ENCODE measurements at places on chromosomes 3 and 15. TPM values are rescaled to one million over a fixed set of nuclear protein-coding genes. Genes with fewer than 3 reads are reported as not detected.

CGNL1 gene
- 0.36 TPM for total RNA-seq

SLC9C1 gene
- not detected for total RNA-seq

CBLB gene
- 3.8 TPM for total RNA-seq

HIGD2B gene
- 1.0 TPM for total RNA-seq

ANKRD63 gene
- not detected for total RNA-seq

IL17RC gene
- total RNA-seq, result 23.4 TPM

PRSS50 gene
- total RNA-seq, result not detected

ISY1 gene
- total RNA-seq, result 24.2 TPM

SLC28A2 gene
- not detected for total RNA-seq

GOLGA8G gene
- total RNA-seq, result not detected

ZDHHC23 gene
- total RNA-seq, result 11.5 TPM

KLHL40 gene
- total RNA-seq, result not detected

REC114 gene
- not detected for total RNA-seq

RASGRF1 gene
- total RNA-seq, result 2.5 TPM

Data from HT-29 (cell line).